LHCN-M2 (cell line): ENCODE measurements at places on chromosomes 3 and 15.

DNA sequence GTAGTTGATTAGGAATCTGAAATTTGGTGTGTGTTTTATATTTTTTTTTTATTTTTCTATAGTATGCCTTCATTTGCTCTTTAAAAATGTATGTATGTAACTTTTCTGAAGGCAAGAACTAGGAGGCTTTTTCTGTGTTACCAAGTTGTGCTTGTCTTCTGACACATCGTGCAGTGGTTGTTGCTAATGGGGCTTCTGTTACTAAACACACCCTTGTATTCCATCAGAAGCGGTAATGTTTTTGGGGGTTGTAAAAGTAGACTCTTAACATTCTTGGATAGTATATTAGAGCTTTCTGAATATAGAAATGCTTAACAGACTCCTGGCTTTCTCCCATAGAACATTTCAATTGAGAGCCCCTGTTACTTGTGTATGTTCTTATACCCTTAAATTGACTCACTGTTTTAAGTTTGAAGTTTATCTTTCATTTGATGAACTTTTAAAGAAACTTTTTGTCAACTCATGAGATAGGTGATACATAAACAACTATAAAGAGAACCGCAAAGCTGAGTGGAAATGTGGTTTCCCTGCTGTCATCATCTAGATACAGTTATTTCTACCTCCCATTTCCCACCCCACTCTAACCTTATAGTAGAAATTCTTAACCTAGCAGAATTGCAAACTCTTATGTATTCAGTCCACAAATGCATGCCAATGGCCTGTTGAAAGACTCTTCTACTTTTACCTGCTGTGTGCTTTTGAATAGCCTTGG lies 2.5 kb downstream of the TIPARP start:
- no peak for DNase-seq

DNA sequence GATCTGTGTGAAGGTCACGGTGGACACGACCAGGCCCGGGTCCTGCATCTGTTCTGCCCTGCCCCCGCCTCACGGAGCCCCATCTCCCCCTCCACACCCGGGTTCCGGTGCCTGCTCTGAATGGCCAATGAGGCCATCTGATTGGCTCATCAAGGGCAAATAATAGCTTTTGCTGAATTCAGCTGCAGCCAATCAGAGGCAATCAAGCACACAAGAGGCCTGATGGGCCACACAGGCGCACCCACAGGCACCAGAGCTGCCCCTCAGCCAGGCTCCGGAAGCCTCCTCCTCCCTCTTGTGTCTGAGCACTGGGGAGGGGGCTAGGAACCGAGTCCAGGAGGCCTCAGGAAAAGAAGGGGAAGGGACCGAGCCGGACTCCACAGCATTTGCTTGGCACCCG lies 49.5 kb downstream of the CACNA2D2 start:
- no peak for DNase-seq

- no peak for DNase-seq
Measured at GRCh38 chr3:150238048-150238802, 169.9 kb upstream of the TSC22D2 start.

DNA sequence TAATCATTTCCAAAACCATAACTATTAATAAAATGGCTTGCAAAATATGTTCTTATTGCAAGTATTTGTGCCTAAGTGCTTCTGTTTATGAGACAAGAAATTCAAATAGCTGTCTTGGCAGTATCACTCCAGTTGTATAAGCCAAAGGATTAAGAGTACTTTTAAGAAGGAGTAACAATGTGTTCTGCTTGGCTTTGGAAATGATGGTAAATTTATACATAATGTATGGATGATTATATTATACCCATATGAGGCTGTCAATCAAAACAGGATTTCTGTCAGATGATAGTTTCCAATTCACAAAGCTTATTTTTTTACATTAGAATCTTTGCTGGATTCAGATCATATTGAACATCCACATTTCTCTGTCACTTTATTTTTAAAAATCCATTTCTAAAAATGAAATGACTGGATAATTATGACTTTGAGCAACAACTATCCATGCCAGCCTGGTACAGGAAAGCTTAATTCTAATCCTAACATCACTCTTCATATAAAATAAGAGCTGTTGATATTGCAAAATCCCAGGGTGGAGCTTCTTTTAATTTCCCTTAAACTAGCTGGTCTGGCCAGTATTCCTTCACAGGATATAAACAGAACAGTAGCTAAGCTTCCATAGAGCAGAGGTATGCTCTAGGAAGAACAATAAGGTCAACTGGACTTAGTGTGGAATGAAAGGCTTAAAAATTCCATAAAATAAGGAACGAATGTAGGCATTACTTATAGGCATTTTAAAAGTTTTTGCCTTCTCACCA lies 30.0 kb upstream of the ZNF280D start:
- DNase-seq, result no peak

- DNase-seq, result no peak
Measured at GRCh38 chr15:60795889-60796288, 316.9 kb upstream of the ICE2 start.
